Right atrium auricular region (tissue), 2 donors: ENCODE measurements at places on chromosomes 3 and 15. TPM values are rescaled to one million over a fixed set of nuclear protein-coding genes. Genes with fewer than 3 reads are reported as not detected.

PDZRN3 gene
- total RNA-seq: 87.4 TPM

ATP8B4 gene
- 2.5 TPM for total RNA-seq

SRGAP3 gene
- 5.0 TPM for total RNA-seq

GP5 gene
- total RNA-seq: 0.08 TPM

RARB gene
- 15.2 TPM for total RNA-seq

VIPR1 gene
- 6.2 TPM for total RNA-seq

LIPH gene
- 0.47 TPM for total RNA-seq

CFAP100 gene
- not detected for total RNA-seq

RTF1 gene
- total RNA-seq: 21.4 TPM

PLA2G4D gene
- not detected for total RNA-seq

PAK6 gene
- 15.3 TPM for total RNA-seq

DNA sequence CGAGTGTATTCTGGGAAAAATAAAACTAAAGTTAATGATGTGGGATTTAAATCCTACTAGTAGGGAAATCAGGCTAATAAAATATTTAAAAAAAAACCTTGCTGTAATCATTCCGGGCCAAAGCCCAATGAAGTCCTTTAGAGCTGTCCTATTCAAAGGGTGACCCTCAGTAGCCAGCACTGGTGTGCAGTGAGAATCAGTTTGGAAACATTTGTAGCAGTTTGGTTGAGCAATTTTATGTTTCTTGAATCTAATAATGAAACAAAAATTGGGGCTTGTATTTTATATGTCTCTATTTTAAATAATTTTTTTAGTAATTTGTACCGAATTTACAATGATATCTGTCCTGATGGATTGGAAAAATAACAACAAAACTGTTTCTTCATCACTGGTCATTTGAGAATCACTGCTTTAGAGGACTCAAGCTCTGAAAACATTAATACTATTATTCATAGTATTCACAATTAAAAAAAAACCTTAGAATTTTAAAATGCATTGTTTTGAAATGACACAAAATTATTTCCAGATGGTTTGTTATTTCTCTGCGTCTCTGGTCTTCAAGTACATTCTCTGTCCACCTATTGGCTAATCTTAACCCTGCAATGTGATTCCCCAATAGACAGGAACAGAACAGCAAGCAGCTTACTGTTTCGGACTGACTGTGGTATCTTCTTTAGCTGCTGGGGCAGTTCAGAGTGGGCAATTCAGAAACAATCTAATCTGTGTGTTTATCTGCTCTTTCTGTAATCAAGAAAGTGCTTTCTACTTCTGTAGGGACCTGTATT lies 71.2 kb downstream of the OTOL1 start:
- H3K27me3 ChIP-seq: no peaks in the 10 kb centered on the region
- no peak overlapping the region for H3K4me3 ChIP-seq
- H3K4me1 ChIP-seq: no peaks in the 10 kb centered on the region
- H3K36me3 ChIP-seq: no peaks in the 10 kb centered on the region
- DNase-seq: no peak
- no peak overlapping the region for H3K27ac ChIP-seq

DNA sequence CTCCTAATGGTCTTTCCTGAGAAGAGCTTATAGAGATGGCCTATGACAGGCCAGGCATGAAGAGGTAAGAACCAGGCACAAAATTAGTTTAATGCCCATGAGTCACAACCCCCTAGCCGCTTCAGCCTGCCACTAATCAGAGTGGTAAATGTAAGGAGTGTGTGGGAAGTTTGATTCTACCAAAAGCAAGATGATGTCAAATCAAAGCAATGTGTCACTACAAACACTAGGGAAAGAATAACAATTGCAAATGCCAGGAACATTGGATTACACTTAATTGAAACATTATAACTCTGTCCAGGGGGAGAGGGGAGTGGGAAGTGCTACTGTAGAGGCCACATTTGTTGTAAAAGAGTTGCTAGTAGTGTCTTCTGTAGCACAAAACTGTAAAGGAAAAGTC lies 596.6 kb upstream of the AGTR1 start:
- H3K36me3 ChIP-seq: no peaks in the 10 kb centered on the region
- H3K4me3 ChIP-seq: no peak overlapping the region
- H3K27ac ChIP-seq: no peak overlapping the region
- no peak for DNase-seq
- no peaks in the 10 kb centered on the region for H3K27me3 ChIP-seq

GRCh38 chr3:192915304-192915703 lies 2.4 kb downstream of the MB21D2 start:
- no peak overlapping the region for H3K27ac ChIP-seq
- no peaks in the 10 kb centered on the region for H3K4me1 ChIP-seq
- DNase-seq: no peak
- H3K36me3 ChIP-seq: no peaks in the 10 kb centered on the region
- no peaks in the 10 kb centered on the region for H3K27me3 ChIP-seq

DNA sequence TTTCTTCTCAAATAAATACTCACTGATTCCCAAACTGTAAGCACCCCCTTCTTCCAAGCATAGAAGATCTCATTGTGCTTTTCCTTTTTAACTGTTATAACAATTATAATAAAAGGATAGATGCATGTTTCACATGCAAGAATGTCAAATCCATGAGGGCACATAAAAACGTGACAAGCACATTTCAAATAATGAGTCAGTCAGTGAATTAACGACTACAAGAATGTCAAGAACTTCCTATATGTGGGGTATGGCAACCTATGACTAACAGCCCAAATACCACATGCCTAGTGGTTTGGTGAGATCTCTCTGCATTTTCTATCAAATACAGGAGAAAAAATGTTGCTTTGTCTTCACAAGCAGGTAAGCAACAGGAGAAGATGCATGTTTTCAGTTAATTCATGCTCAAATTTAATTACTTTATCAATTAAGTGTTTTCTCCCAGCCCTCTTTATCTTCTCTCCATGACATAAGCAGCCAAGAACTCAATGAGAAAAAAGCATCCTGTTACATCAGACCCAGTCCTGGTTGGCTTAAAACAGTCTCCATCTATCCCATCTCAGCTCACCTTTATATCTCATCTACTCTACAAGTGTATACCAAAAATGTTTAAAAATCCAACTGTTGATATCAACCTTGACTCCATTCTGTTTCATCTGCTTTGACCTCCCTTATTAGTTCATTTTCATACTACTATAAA lies 181.5 kb upstream of the LMCD1 start:
- H3K36me3 ChIP-seq: no peaks in the 10 kb centered on the region
- no peak overlapping the region for H3K27ac ChIP-seq
- H3K4me1 ChIP-seq: no peaks in the 10 kb centered on the region
- no peak overlapping the region for H3K4me3 ChIP-seq
- DNase-seq: no peak

DNA sequence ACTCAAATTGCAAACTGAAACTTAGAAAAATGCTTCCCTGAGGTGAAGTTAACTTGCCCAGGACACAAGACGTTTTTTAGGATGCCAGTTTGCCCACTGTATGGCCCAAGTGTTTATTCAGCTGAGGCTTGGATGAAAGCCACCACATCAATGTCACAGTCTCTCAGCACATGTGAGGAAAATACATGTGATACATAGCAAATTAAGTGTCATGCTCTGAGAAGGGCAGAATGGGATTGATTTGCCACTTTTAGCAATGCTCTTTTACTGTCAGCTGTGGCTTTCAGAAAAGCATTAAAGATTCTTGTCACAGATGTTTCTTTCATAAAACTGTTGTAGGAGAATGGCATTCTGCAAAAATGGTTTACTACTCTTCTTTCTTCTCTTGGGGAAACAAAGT lies 165.5 kb downstream of the ZIC1 start:
- no peaks in the 10 kb centered on the region for H3K27me3 ChIP-seq
- no peaks in the 10 kb centered on the region for H3K36me3 ChIP-seq
- DNase-seq: no peak
- no peak overlapping the region for H3K4me3 ChIP-seq
- no peak overlapping the region for H3K27ac ChIP-seq
- no peaks in the 10 kb centered on the region for H3K4me1 ChIP-seq

DNA sequence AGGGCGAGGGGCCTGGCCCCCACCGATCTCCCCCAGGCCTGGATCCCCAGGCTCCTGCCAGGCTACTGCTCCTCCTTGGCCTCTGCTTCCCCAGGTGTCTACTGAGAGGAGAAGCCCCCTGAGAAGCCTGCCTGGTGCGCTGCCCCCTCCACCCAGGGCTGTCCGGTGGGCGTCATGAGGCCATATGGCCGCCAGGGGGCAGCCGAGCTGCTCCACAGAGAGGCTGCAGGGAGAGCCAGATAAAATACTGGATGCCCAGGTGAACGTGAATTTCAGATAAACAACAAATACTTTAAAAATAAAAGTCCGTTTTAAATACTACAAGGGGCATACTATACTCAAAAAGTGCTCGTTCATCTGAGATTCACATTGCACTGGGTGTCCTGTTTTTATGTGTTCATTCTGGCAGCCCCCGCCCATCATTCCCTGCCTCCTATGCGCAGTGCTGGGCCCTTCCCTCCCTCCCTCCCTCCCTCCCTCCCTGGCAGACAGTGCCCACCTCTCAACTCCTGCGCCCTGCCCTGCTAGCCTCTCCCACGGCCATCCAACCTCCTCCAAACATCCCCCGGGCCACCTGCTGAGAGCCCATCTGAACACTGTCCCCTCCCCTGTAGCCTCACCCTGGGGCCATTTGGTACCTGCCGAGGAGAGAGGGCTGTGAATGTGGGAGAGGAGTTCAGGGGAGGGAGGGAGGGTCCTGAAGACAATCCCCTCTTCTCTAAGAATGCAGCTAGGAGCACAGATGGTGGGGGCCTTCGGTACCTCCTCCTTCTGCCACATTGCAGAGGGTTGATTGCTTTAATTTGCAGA lies 29.6 kb downstream of the PSTPIP1 start:
- DNase-seq: no peak
- H3K4me1 ChIP-seq: peaks cover 21% of the 10 kb centered on the region
- H3K36me3 ChIP-seq: no peaks in the 10 kb centered on the region
- no peak overlapping the region for H3K27ac ChIP-seq
- no peaks in the 10 kb centered on the region for H3K27me3 ChIP-seq

DNA sequence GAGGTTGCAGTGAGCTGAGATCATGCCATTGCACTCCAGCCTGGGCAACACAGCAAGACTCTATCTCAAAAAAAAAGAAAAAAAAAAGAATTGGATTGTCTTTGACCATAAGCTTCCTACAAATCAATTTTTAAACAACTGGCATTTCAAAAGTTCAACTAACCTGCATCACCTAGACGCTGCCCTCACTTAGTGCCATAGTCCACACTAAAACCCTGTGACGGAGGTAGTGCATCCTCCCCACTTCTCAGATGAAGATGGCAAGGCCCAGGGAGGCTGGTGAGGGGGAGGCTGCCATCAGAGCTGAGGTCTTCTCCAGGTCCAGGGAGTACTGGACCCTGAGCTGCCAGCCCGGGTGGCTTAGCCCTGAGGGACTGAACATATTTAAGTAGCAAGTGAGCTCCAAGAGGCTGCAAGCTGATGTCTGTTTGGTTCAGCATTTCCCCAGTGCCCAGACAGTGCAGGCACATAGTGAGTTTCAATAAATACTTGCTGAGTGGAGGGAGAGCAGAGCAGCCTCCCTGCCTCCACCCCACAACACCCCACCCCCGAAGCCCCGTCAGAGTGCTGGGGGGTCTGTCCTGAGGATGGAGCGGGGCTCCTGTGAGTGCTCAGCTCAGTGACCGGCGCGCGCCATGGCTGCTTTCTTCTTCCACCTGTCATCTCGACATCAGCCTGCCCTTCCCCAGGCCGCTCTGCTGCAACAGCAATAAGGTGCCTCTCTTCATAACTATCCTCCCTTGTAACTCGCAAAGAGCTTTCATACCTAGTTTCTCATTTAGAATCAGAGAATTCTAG lies 52.8 kb downstream of the MGLL start:
- H3K4me1 ChIP-seq: no peaks in the 10 kb centered on the region
- DNase-seq: no peak
- no peaks in the 10 kb centered on the region for H3K27me3 ChIP-seq
- H3K4me3 ChIP-seq: no peak overlapping the region
- no peaks in the 10 kb centered on the region for H3K36me3 ChIP-seq

GRCh38 chr15:83710452-83710851 lies 56.5 kb downstream of the ADAMTSL3 start:
- no peak overlapping the region for H3K27ac ChIP-seq
- H3K36me3 ChIP-seq: peaks cover 3% of the 10 kb centered on the region
- no peaks in the 10 kb centered on the region for H3K4me1 ChIP-seq
- DNase-seq: no peak
- H3K27me3 ChIP-seq: no peaks in the 10 kb centered on the region
- no peak overlapping the region for H3K4me3 ChIP-seq

- no peak overlapping the region for H3K4me3 ChIP-seq
- H3K27me3 ChIP-seq: no peaks in the 10 kb centered on the region
- H3K36me3 ChIP-seq: peaks cover 9% of the 10 kb centered on the region
- H3K4me1 ChIP-seq: no peaks in the 10 kb centered on the region
- peak overlapping the region; percentile 93 for H3K27ac ChIP-seq
- peak; percentile 84 for DNase-seq
These were observed 23.7 kb downstream of the ALPK3 start for GRCh38 chr15:84840741-84841429.

- H3K4me3 ChIP-seq: no peak overlapping the region
- no peaks in the 10 kb centered on the region for H3K36me3 ChIP-seq
- H3K4me1 ChIP-seq: no peaks in the 10 kb centered on the region
- H3K27ac ChIP-seq: no peak overlapping the region
- no peak for DNase-seq
- no peaks in the 10 kb centered on the region for H3K27me3 ChIP-seq
These were observed 689.7 kb upstream of the BCHE start for GRCh38 chr3:166526881-166527280.

GRCh38 chr3:1191026-1191425 lies 98.2 kb downstream of the CNTN6 start:
- H3K36me3 ChIP-seq: no peaks in the 10 kb centered on the region
- no peak for DNase-seq
- no peaks in the 10 kb centered on the region for H3K27me3 ChIP-seq
- H3K27ac ChIP-seq: no peak overlapping the region
- no peaks in the 10 kb centered on the region for H3K4me1 ChIP-seq

DNA sequence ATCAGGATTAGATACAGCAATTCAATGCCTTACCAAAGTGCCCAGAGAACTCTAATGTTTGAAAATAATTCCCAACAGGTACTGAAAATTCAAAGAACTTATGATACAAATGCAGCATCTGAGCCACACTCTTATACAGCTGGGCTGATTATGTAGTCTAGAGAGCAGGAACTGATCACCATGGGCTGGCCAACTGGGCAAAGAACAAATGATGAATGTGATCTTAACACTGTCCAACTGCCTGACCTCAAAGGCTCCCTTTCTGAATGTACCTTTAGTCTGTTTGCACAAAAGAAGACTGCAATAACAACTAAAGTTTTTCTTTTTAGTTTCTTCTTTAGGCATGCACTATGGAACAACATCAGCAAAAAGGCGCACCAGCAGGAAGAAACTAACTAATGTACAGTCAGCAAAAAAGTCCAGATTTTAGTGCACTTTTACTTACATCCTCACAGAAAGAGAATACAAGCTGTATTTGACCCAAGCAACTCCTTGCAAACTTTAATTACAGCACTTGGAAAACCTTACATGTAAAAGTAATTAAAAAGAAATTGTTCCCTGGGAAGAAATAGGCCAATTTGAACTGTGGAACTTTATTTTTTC lies 1095.1 kb downstream of the IGSF11 start:
- H3K4me3 ChIP-seq: no peak overlapping the region
- H3K27me3 ChIP-seq: no peaks in the 10 kb centered on the region
- no peak for DNase-seq
- no peak overlapping the region for H3K27ac ChIP-seq
